LHCN-M2 (cell line): ENCODE measurements at places on chromosomes 4 and X. TPM values are rescaled to one million over a fixed set of nuclear protein-coding genes. Genes with fewer than 3 reads are reported as not detected.

GRCh38 chrX:56733459-56734046 is 4.5 kb downstream of the NBDY start:
- peak; percentile 54 for DNase-seq

Gene OTC
- total RNA-seq = not detected in 2 replicates

- DNase-seq = no peak
These were observed 450.9 kb upstream of the NR3C2 start for GRCh38 chr4:148893095-148893494.

Gene FAM47E
- 0.11 and 0.19 TPM in 2 replicates for total RNA-seq

DNA sequence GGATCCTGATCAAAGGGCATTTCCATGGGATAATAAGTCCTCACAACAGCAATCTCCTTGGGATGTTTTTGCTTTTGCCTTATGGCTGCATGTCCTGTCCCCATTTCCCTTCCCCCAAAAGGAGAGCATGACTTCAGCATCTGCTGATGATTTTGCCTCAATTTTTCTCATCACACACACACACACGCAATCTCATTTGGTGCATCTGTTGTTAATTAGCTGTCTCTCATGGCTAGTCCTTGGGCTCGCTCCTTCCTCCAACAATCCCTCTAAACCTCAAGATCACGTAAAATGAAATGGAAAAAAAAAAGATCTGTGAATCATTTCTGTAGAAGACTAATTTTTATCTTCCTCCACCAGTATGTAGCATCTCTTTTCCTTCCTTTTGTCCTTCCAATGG is 153.6 kb downstream of the RBMX2 start:
- no peak for DNase-seq

Gene MTNR1A
- not detected in 2 replicates for total RNA-seq

DNA sequence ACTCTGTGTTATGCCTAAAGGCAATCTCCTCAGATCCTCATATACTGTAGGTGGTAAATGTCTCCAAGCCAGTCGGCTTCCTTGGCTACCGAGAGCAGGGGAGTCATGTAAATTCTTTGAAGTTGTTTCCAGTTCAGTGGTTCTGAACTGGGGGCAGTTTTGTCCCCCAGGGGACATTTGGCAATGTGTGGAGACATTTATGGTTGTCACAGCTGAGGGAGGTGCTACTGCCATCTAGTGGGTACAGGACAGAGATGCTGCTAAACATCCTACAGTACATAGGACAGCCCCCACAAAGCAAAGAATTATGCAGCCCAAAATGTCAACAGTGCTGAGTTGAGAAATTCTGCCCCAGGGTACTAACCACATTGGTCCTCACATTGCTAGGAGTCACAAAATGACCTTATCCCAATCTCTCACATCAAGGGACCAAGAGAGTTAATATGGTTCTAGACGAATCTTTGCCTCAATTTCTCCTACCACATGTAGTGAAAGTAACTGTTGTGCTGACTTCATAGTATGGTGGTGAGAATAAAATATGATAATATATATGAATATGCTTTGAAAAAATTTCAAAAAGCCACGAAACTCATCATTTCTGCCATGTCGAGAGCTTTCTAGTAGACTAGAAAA is 104.4 kb upstream of the ARHGAP24 start:
- DNase-seq = peak; percentile 69
